ENCODE measurements at places on chromosomes 5 and 9. TPM values are rescaled to one million over a fixed set of nuclear protein-coding genes. Genes with fewer than 3 reads are reported as not detected.

DNA sequence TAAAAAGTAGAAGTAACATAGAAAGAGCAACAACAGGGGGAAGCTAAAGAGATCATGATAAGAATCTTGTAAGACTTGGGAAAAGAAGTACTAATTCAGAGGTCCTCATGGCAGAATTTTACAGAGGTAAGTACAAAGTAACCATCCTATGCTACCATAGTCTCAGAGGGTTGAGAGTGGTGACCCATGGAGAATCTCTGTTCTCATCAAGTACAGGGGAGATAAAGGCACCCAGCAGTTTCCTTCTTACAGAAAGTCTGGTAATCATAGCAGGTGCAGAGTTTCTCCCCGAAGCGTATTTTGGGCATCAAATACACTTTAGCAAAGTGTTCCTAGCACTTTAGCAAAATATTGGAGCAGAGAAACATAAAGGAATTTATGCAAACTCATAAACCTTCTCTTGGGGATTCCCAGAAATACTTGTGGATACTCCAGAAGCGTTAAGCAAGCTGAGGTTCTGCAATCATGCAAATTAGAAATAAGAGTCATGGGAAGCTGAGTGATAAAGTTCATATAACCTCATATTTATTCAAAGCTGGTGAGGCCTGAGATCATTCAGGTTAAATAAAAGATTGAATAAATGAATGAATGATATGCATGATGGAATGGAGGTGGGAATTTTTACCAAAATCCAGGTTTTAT, 101.0 kb upstream of the SMC2 start:
- DNase-seq = no peak

DNA sequence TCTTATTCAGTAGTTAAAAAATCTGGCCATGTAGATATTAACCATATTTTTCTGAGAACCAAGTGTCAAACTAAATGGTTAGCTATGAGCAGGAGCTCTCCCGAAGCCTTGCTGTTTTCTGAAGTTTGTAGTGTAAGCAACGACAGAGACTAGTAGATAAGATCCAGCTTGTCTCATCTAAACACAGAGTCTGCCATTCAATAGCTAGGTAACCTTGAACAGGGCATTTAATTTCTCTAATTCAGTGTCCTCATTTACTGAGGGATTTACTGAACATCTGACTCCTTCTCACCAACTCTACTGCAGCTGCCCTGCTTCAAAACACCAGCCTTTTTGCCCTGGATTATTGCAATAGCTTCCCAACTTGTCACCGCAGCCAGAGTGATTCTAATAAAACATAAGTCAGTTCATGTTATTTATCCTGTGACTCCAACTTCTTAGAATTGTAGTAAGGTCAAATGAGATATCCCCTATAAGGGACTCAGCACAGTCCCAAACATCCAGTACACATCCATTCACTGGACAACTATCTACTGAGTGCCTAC, 337.0 kb downstream of the PLK2 start:
- DNase-seq = no peak

DNA sequence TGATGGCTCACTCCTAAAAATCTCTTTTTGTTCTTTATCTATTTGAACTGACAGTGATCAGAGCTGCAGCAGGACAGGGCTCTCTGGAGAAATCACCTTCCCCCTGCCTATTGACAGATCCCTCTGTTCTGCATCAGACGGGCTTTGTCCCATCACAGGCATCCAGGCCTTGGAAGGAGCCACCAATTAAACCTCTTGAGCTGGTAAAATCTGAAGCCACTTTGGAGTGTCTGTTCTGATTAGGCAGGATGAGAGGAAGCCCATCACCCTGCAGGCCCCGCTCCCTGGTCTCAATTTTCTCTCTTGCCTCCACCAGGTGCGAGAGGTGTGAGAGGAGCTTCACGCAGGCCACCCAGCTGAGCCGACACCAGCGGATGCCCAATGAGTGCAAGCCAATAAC, 97.7 kb downstream of the PRDM6 start:
- DNase-seq = no peak

DNA sequence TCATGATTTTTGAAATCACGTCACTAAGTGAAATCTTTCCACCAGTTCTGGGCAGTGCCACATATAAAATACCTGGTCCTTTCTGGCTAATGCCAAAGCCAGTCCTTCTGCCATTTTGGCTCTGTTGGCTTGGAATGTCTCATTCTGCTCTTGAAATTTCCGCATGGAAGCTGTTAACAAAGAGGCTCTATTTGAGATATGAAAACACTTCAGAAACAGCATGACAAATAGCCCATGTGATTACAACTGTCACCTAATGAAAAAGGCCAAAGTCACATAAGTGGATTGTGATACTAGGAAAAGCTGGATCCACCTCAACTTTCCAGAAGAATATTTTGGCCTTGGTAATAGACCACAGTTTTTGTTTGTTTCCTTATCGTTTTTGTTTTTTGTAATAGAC, 12.8 kb downstream of the GOLGA1 start:
- no peak for DNase-seq

Gene GABBR2
- not detected for total RNA-seq
